ENCODE measurements at places on chromosomes 2 and 18.

- no peak for DNase-seq
Measured at GRCh38 chr2:145650226-145650625, 1130.3 kb upstream of the ZEB2 start.

DNA sequence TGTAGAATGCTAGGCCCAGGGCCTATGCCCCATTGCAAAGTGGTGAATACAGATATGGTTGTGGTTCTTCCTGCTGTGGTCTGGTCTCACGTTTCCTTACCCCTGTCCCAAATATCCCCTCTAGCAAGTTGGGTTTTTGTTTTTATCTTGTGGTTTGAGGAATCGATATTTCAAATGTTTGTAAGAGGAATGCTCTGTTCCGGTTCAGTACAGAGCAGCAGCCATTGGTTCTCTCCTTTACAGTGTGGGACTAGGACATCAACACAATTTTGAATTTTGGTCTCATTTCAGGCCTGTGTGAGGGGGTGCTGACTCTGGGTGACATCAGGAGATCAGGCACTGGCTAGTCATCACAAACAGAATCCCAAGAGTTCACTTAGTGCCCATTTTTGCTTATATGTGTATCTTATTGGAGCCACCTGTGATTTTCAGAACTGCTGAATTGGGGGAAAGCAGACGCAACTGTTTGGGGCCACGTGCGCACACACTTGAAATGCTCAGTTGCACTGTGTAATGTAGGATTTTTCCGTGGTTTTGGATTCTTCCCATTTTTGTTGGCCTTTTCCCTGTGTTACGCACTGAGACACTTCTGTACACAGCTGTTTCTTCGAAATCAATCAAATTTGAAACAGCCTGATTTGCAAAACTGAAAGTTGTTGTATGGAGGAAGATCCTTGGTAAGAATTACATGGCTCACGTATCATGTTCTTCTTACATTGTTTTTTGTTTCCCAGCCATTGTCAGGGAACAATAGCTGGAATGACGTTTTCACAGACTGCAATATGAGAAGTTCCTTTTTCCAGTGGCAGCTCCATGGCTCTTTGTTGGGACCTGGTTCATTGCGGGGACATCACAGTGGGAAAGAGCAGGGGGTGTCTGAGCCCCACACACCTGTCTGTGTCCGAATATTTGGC lies 8.6 kb downstream of the SH3BP4 start:
- DNase-seq, result no peak

DNA sequence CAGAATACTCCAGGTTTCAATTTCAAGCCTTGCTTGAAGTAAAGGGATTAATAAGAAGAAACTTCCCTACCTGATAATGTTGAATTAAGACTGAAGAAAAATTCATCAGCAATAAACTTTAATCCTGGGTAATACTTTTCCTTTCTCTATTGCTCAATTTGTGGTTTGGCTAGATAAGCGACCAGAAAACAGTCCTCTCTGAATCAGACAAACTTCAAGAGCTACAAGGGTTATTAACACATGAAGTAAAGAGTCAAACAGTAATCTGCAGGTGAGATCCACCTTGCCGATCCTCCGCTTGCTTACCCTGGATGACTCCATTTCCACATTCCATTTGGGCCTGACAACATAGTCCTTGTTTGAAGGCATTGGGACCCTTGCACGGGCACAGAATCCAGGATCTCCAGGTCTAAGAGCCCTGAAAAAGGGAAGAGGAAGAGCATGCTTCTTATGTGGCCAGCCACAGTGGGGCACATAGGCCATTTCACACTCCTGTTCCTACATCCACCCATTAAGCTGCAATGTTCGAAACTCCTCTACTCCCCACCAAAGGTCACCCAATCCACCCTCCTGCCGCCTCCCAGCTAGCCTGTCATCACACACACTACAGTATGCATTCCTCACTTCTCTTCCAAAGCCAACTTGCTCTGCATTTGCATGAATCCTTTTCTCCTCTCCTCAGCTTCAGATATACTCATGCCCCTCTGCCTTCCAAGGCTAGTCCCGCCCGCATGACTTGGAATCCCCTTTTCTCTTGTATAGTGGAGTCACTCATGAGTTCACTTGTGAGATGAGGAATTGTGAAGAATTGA lies 39.8 kb downstream of the IWS1 start:
- no peak for DNase-seq

- no peak for DNase-seq
Measured at GRCh38 chr18:69000366-69000765, 202.5 kb downstream of the CCDC102B start.

DNA sequence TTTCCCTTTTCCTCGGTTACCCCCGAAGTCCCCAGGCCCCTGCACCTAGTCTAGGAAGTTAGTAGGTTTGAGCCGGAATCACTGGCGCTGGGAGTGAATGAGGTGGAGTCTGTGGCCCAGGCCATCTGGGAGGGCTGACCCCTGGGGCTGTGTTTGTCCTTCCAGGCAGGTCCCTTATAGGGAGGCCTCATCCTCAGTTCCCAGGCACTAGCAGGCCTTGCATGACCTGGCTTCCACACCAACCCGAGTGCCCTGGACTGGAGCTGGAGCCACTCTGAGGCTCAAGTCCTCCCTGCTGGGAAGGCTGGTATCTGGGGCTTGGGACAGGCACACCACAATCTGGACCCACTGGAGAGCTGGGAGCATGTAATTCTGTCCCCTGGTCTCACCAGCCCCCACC lies 111.0 kb downstream of the DYSF start:
- DNase-seq, result no peak

- DNase-seq, result no peak
Measured at GRCh38 chr2:104118889-104119288, 735.0 kb upstream of the POU3F3 start.

- no peak for DNase-seq
Measured at GRCh38 chr2:199480966-199481365, 23.2 kb upstream of the SATB2 start.

DNA sequence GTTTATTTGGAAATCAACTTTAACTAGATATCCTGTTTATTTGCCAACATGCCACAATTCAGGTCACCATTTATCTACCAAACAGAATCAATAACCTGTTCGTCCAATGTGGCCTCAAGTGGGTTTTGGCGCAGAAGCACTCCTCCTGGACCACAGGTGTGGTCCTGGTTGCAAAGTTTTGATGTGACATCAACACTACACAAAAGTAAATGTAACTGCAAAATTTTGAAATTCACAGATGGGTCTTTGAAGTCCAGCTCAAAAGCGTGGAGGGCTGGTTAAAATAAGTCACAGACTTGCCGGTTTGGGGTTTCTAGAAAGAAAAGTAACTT lies 474 bp upstream of the GCA start:
- no peak for DNase-seq

- peak; percentile 44 for DNase-seq
Measured at GRCh38 chr2:224956706-224957105, 85.6 kb downstream of the DOCK10 start.

DNA sequence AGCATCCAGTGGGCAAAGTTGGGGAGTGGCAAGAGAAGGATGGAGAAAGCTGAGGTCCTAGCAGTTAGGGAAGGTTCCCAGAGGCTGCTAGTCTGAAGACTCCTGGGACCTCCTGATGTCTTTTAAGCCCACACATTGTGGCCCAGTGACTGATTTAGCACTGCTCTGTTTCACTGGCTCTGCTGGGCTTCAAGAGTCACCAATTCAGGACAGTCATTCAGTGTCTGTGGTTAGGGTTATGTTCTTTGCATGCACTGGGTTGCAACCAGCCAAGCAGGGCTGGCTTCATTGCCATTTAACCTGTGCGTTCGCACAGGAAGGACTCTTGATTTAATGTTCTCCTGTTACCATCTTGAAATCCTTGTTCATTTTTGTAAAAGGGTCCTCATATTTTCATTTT lies 199.2 kb downstream of the ICOS start:
- no peak for DNase-seq

DNA sequence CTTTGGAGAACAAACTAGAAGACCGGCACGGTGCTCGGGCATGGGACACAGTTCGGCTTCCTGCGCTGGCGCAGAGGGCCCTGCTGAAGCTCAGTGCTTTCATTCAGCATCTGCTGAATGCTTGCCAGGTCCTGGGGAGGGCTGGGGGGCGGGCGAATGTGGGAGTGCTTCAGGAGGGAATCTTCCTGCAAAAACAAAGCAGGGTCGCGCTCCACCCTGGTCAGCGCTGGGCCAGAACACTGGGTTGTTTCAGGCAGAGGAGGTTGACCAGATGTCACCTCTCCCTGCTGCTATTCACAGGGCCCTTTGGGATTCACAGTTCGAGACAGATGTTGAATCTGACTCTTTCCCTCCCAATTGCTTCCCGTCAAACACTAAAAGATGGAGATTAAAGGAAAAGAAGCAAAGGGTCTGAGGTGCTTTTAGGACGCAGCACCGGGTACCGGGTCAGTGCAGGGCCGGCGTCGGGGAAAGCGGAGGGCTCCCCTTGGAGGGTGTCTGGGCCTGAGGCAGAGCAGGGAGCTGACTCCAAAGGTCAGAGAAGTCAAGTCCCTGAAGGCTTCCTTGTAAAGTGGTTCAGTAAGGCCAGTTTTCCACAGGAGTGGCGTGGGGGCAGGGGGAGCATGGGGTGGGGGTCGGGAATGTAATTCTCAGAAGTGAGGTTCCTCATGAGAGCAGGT lies 82.1 kb upstream of the PXDN start:
- no peak for DNase-seq
